Mesothelial cell of epicardium (in vitro differentiated cells): ENCODE measurements at places on chromosomes 1 and 21.

DNA sequence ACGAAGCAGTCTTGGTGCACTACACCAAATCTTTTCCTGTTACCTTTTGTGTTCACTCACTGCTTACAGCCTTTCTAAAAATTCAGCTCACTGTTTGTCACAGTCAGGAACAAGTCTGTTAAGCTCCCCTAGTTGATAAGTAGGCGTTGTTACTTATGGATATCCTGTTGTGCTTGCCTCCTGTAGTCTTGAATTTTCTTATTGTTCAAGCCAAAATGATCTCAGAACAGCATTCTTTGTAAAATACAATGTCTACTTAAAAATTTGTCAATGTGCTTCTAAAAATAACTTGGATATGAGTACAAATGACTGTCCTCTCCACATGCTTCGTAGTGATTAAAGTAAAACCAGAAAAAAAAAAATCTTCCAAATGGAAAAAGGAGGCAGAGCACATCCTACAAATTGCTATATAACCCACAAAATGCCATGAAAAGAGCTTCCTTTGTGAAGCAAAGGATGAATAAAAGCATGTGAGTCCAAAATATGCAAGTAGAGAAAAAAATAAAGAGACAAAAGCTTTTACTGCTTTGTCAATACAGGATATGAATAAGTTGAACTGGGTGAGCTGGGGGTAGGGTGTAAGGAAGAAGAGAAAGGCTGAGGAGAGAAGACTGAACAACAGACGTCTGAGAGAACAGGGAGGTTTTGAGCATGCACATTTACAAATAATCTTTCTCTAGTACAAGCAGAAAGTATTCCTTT, 228.9 kb upstream of the ADGRL4 start:
- DNase-seq, result no peak

DNA sequence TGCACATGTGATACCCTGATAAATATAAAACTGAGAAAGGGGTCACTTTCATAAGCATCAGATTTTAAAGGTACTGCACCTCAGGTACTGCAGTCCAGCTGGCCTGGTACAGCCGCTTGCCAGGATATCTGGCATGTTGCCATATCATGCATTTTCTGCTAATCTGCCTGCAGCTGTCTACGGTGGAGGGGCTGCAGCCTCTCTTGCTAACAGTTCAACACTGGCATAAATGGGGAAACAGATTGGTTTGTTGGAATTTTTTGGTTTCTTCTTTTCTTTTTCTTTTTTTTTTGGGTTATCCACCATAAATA, 71.5 kb downstream of the MIS18A start:
- no peak for DNase-seq

GRCh38 chr1:155186794-155187455, 13.3 kb downstream of the TRIM46 start:
- DNase-seq, result no peak

GRCh38 chr1:69982992-69983391, 222.4 kb downstream of the LRRC40 start:
- DNase-seq, result no peak
